ENCODE measurements at places on chromosomes 4 and X. TPM values are rescaled to one million over a fixed set of nuclear protein-coding genes. Genes with fewer than 3 reads are reported as not detected.

DNA sequence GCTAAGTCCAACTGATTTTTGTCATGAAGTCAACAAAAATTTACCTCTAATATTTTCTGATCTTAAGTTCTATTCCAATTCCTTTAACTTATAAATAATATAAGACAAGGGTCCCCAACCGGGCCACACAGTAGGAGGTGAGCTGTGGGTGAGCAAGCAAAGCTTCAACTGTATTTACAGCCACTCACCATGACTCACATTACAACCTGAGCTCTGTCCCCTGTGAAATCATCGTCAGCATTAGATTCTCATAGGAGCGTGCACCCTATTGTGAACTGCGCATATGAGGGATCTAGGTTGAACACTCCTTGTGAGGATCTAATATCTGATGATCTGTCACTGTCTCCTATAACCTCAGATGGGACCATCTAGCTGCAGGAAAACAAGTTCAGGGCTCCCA is 227.4 kb downstream of the MAPK10 start:
- H3K4me3 ChIP-seq = no peak overlapping the region
- no peaks in the 10 kb centered on the region for H3K4me1 ChIP-seq
- no peaks in the 10 kb centered on the region for H3K27me3 ChIP-seq
- no peaks in the 10 kb centered on the region for H3K36me3 ChIP-seq
- no peak for DNase-seq

- H3K4me1 ChIP-seq = peaks cover 52% of the 10 kb centered on the region
- no peak for DNase-seq
- no peaks in the 10 kb centered on the region for H3K36me3 ChIP-seq
- peak overlapping the region; percentile 26 for H3K27ac ChIP-seq
- H3K27me3 ChIP-seq = no peaks in the 10 kb centered on the region
These were observed 8.1 kb downstream of the MBNL3 start for GRCh38 chrX:132480581-132481203.

GRCh38 chr4:38306482-38307071 is 346.4 kb downstream of the PTTG2 start:
- no peaks in the 10 kb centered on the region for H3K36me3 ChIP-seq
- H3K27me3 ChIP-seq = no peaks in the 10 kb centered on the region
- H3K4me1 ChIP-seq = peaks cover 9% of the 10 kb centered on the region
- no peak for DNase-seq
- H3K4me3 ChIP-seq = no peak overlapping the region

DNA sequence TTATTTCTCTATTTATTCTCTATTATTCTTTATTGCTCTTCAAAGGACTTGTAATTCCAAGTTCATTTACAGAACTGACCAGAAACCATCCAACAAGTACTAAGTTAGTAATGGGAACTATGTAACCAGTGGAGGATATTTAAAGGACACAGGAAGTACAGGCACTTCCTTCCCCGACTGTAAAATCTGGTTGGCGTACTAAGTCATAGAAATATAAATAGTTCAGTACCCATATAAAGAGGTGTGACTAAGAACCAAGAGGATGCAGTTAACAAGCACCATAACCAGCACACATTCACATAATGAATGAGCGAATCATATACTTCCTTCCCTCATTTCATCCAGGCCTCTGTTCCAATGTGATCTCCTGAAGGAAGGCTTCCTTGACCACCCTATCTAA is 3.6 kb upstream of the EIF4E start:
- peaks cover 5% of the 10 kb centered on the region for H3K36me3 ChIP-seq
- H3K27me3 ChIP-seq = no peaks in the 10 kb centered on the region
- DNase-seq = no peak
- H3K4me3 ChIP-seq = no peak overlapping the region
- no peaks in the 10 kb centered on the region for H3K4me1 ChIP-seq

The SOX3 gene
- total RNA-seq = 23.3 TPM

- no peak for DNase-seq
- no peak overlapping the region for H3K27ac ChIP-seq
- H3K4me1 ChIP-seq = no peaks in the 10 kb centered on the region
- no peaks in the 10 kb centered on the region for H3K27me3 ChIP-seq
- no peak overlapping the region for H3K4me3 ChIP-seq
These were observed 41.2 kb downstream of the PRDM5 start for GRCh38 chr4:120881351-120881750.

The TRPC3 gene
- 0.74 TPM for total RNA-seq

The HDX gene
- 8.7 TPM for total RNA-seq

The ARX gene
- total RNA-seq = not detected

GRCh38 chr4:128168701-128169100 is 107.6 kb downstream of the LARP1B start:
- no peak overlapping the region for H3K4me3 ChIP-seq
- no peak for DNase-seq
- H3K4me1 ChIP-seq = no peaks in the 10 kb centered on the region
- no peak overlapping the region for H3K27ac ChIP-seq
- no peaks in the 10 kb centered on the region for H3K36me3 ChIP-seq

- H3K27me3 ChIP-seq = no peaks in the 10 kb centered on the region
- DNase-seq = peak; percentile 86
- peak overlapping the region; percentile 31 for H3K4me3 ChIP-seq
- H3K36me3 ChIP-seq = no peaks in the 10 kb centered on the region
- 0 out of 2 replicates have a peak overlapping the region, but pooled peaks have one; percentile 8 for H3K27ac ChIP-seq
These were observed 49.2 kb downstream of the ENPP6 start for GRCh38 chr4:184168406-184169019.

DNA sequence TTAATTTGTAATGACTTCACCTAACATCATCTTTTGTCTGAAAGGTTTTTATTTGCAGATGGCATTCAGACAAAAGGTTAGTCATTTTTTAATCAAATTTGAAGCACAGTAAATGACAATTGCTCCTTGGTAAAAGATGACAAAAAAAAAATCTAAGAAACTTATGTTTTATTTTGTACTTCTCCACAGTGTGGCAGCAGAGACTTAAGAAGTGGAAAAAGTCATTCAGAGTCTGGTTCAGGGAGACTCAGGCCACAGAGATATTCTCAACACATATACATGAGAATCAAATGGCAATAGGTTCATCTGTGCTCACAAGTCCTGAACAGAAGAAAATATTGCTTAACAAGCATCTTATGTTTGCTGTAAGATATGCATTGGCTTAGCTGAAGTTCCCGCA is 436.2 kb downstream of the KCNIP4 start:
- no peak overlapping the region for H3K4me3 ChIP-seq
- H3K27me3 ChIP-seq = no peaks in the 10 kb centered on the region
- no peak overlapping the region for H3K27ac ChIP-seq
- no peaks in the 10 kb centered on the region for H3K36me3 ChIP-seq
- peak; percentile 80 for DNase-seq

The TMEM255A gene
- 0.28 TPM for total RNA-seq

DNA sequence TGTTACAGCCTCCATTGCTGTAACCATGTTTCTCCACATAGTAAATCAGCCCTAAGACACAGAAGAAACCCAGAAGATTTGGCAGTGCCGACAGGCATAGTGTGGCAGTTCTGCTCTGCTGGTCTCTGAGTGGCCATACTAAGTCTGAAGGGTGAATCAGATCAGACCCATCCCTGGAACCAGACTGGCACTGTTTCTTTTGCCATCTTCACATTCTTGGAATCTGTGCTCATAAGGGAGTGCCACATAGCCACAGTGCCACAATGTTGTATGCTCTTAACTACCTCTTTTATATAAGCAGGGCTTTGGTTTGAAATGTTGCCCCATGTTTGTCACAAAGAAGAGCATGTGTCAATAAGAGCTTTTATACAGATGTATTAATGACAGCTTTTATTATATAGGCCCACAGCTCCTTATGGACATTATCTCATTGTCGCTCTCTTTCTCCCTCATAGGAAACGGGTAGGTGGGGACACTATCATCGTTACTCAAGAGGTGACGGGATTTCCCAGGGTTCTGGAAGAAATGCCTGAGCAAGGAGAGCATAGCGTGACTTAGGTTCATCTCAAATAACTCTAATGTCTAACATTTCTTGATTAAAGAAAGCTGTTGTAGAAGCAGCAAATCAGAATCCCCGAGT is 128.2 kb downstream of the CBR4 start:
- no peak overlapping the region for H3K27ac ChIP-seq
- peaks cover 23% of the 10 kb centered on the region for H3K27me3 ChIP-seq
- no peak overlapping the region for H3K4me3 ChIP-seq

GRCh38 chr4:153295131-153295755 is 49.2 kb upstream of the MND1 start:
- H3K27ac ChIP-seq = no peak overlapping the region
- no peaks in the 10 kb centered on the region for H3K4me1 ChIP-seq
- H3K27me3 ChIP-seq = no peaks in the 10 kb centered on the region
- peaks cover 20% of the 10 kb centered on the region for H3K36me3 ChIP-seq
- DNase-seq = peak; percentile 11

DNA sequence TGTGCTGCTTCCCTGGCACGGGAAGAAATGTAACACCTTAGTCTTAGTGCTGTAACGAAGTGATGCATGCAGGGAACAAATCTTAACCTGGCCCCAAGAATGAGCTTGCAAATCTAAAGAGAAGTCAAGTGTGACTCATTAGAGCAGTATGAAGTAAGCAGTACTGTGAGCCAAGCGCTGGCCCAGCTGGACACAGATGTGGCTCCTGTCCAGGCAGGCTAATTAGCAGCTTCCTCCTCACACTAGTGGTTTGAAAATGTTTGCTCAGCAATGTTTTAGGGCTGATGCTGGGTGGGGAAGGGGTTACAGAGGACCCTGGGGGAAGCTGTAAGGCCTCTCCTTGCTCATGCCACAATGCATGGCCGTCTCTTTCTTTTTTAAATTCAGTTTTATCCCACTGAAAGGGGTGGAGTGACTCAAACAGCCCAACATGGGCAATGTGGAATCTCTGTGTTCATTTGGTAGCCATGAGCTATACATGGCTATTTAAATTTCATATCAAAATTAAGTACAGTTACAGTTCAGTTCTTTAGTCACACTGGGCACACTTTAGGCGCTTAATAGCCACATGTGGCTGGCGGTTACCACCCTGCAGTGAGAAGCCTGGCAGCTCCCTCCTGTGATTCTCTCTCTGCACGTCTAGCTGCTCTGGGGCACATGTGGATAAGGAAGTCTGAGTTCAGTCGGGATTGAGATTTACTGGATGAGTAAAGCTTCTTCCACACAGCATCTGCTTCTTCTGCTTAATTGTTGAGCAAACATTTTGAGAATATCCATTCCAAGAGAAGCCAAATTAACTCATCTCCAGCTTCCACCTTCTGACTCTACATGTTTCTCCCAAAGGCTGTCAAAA is 48.8 kb downstream of the MAP7D2 start:
- no peak overlapping the region for H3K4me3 ChIP-seq
- H3K36me3 ChIP-seq = no peaks in the 10 kb centered on the region
- DNase-seq = peak; percentile 1
- H3K27me3 ChIP-seq = no peaks in the 10 kb centered on the region

The SSX4 gene
- not detected for total RNA-seq

The POU4F2 gene
- total RNA-seq = not detected

The SLC4A4 gene
- total RNA-seq = 2.3 TPM

- peak; percentile 62 for DNase-seq
- 0 out of 2 replicates have a peak overlapping the region, but pooled peaks have one; percentile 8 for H3K4me3 ChIP-seq
- H3K27ac ChIP-seq = peak overlapping the region; percentile 52
- H3K4me1 ChIP-seq = peaks cover 13% of the 10 kb centered on the region
- no peaks in the 10 kb centered on the region for H3K36me3 ChIP-seq
- H3K27me3 ChIP-seq = no peaks in the 10 kb centered on the region
These were observed 3.4 kb downstream of the TEX13B start for GRCh38 chrX:107978707-107979307.

The SYTL4 gene
- 0.28 TPM for total RNA-seq

GRCh38 chr4:150001815-150002214 is 76.4 kb upstream of the DCLK2 start:
- H3K4me3 ChIP-seq = no peak overlapping the region
- peaks cover 21% of the 10 kb centered on the region for H3K4me1 ChIP-seq
- H3K27me3 ChIP-seq = no peaks in the 10 kb centered on the region
- H3K27ac ChIP-seq = no peak overlapping the region
- H3K36me3 ChIP-seq = no peaks in the 10 kb centered on the region

The SUPT20HL2 gene
- not detected for total RNA-seq

The GYPB gene
- total RNA-seq = not detected

The GPC3 gene
- 61.2 TPM for total RNA-seq

DNA sequence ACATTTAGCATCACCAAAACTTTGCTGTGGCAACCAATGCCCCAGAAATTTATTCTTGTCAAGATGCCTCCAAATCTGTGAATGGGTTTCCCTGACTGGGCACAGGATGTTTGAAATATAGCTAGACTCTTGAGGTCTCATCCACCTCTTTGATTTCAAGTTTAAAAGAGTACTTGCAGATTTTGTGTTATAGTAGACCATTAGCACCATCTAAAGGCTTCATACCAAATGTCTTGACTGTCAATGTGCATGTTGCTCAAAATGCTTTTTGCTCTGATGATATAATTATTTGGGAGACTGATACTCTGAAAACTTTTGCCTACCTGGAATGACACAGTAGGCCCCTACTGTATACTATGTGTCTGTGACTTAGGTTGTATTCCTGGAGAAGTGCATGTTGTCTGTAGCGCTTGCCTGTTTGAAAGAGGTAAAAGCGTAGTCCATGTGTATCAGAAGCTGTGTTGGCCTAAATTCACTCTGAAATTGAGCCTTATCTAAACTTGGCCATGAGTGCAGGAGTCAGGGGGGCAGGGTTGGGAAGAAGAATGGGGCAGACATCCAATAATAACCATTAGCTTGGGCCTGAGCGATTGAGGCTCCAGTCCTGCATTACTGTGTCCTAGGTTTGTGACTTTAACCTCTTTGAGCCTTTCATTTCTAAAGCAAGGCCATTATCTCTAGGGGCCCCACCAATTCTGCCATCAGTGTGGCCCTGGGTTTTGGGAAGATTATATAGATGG is 33.8 kb downstream of the NDP start:
- H3K4me3 ChIP-seq = no peak overlapping the region
- H3K4me1 ChIP-seq = peaks cover 6% of the 10 kb centered on the region

- no peak overlapping the region for H3K27ac ChIP-seq
- 0 out of 2 replicates have a peak, but pooled peaks cover 8% of the 10 kb centered on the region for H3K4me1 ChIP-seq
- peaks cover 9% of the 10 kb centered on the region for H3K36me3 ChIP-seq
These were observed 72.0 kb upstream of the MTNR1A start for GRCh38 chr4:186627226-186627865.

- no peaks in the 10 kb centered on the region for H3K4me1 ChIP-seq
- no peaks in the 10 kb centered on the region for H3K36me3 ChIP-seq
- H3K4me3 ChIP-seq = no peak overlapping the region
- no peaks in the 10 kb centered on the region for H3K27me3 ChIP-seq
- DNase-seq = no peak
These were observed 123.7 kb downstream of the MAGEB17 start for GRCh38 chrX:16290997-16291396.

Data from GM23338 (cell line).